ENCODE measurements at places on chromosomes 5 and 9.

DNA sequence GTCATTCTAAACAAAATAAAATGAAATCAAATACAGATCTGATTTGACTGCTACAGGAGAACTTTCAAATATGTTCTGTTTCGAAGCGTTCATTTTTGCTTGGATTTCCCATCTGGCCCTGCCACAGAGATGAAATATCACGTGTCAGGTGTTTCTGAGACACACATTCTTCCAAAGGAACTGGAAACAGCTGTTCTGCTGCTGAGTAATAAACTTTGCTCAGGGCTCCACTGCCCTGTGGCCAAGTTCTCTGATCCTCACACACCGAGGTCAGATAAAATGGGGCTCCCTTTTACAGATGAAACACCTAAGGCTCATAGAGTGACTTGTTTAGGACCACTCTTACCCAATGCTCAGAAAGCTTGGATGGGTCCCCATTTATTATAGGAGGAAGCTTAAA, 42.5 kb downstream of the FRMPD1 start:
- DNase-seq: no peak

- DNase-seq: no peak
Observed at GRCh38 chr9:93324191-93324834, 127.2 kb upstream of the FAM120A start.

GRCh38 chr5:149284501-149284900, 12.8 kb downstream of the AFAP1L1 start:
- no peak for DNase-seq

GRCh38 chr5:142977363-142978051, 207.3 kb downstream of the ARHGAP26 start:
- no peak for DNase-seq

- no peak for DNase-seq
Observed at GRCh38 chr5:170341545-170341944, 44.0 kb upstream of the LCP2 start.
